ENCODE measurements at places on chromosomes 6 and 20. TPM values are rescaled to one million over a fixed set of nuclear protein-coding genes. Genes with fewer than 3 reads are reported as not detected.

BRD2 gene
- 168 TPM for total RNA-seq

PXDC1 gene
- total RNA-seq: 3.9 TPM

OR12D3 gene
- not detected for total RNA-seq

HLA-DRB1 gene
- total RNA-seq: 7.3 TPM

DDX43 gene
- total RNA-seq: 0.15 TPM

PBX2 gene
- total RNA-seq: 65.9 TPM

FRS3 gene
- 4.8 TPM for total RNA-seq

DUSP15 gene
- not detected for total RNA-seq

MOG gene
- total RNA-seq: not detected

C20orf141 gene
- not detected for total RNA-seq

ZNF165 gene
- total RNA-seq: 4.0 TPM

TREM2 gene
- not detected for total RNA-seq

SHLD1 gene
- total RNA-seq: 9.0 TPM

TMEM200A gene
- total RNA-seq: 0.78 TPM

ENPP1 gene
- 1.1 TPM for total RNA-seq

GRM1 gene
- not detected for total RNA-seq

NOX3 gene
- not detected for total RNA-seq

GNAS-AS1 gene
- 1.3 TPM for total RNA-seq

TPD52L1 gene
- total RNA-seq: 1.4 TPM

OVOL2 gene
- not detected for total RNA-seq

ASF1A gene
- total RNA-seq: 32.7 TPM
